ENCODE measurements at places on chromosomes 12 and 14.

- DNase-seq, result no peak
Measured at GRCh38 chr14:95195031-95195430, 37.7 kb upstream of the DICER1 start.

DNA sequence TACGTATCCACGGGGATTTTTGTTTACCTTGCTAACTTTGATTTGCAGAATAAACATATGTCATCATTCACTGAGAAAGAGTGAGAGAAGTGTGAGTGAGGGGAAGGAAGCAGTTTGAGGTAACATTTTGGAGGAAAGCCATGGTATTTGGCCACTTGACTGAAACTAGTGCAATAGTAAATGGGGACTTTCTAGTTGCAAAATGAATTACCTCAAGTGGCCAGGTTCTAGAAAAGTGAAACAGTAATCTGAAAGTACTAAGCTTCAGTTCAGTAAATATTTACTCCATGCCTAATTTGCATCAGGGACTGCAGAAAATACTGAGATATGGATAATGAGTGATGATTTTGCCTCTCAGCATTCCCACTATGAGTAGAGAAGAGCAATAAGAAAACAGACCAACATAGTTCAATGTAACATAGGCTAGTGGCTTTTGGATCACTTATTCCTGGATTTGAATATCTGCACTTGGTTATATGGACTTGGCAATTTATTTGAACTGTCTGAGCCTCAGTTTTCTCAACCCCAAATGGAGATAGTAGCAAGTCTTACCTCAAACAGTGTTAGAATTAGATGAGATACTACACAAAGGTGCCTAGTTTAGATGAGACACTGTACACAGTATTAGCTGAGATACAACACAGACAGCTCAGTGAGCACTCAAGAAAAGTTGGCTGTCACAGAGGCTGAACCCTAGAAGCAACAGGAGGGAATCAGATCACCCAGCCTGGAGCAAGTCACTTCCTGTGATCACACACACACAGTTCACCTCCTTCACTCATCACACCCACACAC is 439.1 kb downstream of the NPAS3 start:
- DNase-seq, result no peak

DNA sequence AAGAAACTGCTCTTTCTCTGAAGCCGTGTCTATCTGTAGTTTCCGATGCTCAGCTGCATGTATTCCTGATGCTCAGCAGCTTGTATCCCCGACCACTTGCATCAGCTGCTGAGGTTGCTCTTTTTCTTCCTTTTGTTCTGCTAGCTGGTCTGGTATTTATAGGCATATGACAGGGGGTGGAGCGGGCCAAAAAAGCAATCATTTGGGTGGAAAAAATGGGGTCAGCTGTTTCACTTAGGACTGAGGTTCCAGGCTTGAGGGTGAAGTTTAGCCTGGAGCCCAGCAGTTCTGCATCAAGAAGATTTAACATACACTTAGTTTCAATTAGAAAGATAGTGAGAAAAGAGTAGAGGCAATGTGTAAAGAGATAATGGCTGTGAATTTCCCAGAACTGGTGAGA is 23.6 kb upstream of the AMN1 start:
- DNase-seq, result no peak

GRCh38 chr12:10115890-10116289 is 14.1 kb downstream of the CLEC7A start:
- DNase-seq, result no peak

GRCh38 chr12:70671698-70672097 is 34.5 kb upstream of the PTPRB start:
- no peak for DNase-seq

DNA sequence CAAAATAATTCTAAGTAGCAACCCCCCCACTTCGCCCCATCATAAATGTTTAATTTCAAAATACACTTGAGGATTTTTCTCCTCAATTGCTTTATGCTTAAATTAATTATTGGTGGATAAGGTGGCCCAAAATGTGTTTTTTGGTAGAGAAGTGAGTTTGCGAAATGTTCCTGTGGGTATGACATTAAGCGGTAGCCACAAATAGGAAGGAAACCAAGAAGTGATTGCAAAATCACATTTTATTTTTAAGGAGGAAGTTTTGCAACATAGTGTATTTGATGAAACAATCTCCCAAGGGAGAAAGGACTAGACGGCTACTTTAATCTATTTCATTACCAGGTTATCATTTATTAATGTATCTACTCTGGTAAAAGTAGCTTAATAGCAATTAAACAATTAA is 25.5 kb downstream of the SLC25A3 start:
- DNase-seq, result no peak

DNA sequence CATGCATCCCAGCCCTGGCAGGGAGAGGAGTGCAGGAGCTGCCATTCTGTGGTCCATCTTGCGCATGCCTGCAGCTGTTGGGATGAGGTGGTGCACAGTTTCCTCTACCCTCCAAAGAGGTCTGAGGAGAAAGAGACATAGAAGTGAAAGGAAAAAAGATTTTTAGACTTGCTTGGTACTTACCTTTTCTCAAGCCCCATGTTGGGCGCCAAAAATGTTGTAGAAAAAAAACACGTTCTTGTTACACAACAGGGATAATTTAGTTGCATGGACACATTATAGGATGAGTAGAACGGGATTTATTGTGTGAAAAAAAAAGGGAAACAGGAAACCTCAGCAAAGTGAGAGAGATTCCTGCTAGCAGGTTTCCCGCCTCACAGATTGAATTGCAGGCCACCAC is 244.4 kb upstream of the GARIN2 start:
- no peak for DNase-seq

- DNase-seq, result no peak
Measured at GRCh38 chr12:131087302-131087818, 133.7 kb downstream of the ADGRD1 start.

- no peak for DNase-seq
Measured at GRCh38 chr14:104284636-104285507, 146.5 kb downstream of the KIF26A start.

- DNase-seq, result no peak
Measured at GRCh38 chr12:43108656-43109055, 443.3 kb downstream of the ADAMTS20 start.

DNA sequence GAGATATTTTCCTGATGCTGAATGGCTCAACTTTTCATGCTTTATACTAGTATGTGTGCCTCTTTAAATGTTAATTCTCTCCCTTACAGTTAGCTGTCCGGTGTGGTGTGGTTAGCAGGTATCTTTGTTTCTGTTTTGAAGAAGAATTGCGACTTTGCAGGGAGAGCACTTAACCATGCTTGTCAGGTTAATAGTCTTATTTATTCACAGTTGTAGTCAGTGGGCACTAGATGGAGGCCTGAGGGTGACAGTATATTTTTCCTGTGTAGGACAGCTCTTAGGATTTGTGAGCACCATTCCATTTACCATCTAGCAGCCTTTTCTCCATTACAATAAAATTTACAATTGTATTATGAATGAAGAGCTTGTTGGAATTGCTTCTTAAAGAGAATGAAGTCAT is 34.9 kb downstream of the PDE3A start:
- no peak for DNase-seq

GRCh38 chr12:64835901-64836300 is 11.5 kb downstream of the TBC1D30 start:
- DNase-seq, result no peak

- DNase-seq, result no peak
Measured at GRCh38 chr12:126617312-126617711, 1552.1 kb downstream of the AACS start.

- DNase-seq, result no peak
Measured at GRCh38 chr14:102203382-102203781, 63.7 kb downstream of the WDR20 start.

GRCh38 chr12:7877420-7877819 is 4.7 kb upstream of the SLC2A14 start:
- no peak for DNase-seq

GRCh38 chr12:4809013-4809448 is 88.8 kb downstream of the GALNT8 start:
- peak; percentile 56 for DNase-seq

DNA sequence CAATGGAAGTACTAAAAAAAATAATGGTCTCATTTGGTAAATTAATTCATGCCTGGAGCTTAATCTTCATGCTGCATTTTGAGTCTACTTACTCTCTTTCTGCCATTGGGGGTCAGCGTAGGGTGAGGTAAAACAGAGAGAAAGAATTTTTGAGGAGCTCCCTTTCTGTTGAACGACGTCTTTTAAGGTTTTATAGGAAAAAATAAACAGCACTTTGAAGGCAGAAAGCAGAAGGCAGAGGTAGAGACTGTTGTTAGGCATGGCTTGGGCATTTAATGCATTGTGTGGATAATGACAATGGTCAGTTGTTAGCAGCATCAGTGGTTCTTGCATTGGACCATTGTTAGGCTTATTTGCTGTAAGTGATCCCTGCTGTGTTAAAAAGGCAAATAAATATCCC is 557.2 kb upstream of the STXBP6 start:
- no peak for DNase-seq

- DNase-seq, result no peak
Measured at GRCh38 chr12:111193496-111193895, 175.4 kb downstream of the PHETA1 start.

GRCh38 chr14:81826081-81826480 is 292.4 kb upstream of the SEL1L start:
- DNase-seq, result no peak

- peak; percentile 34 for DNase-seq
Measured at GRCh38 chr12:132827763-132828703, 636 bp downstream of the GOLGA3 start.

GRCh38 chr12:11719678-11720099 is 70.2 kb downstream of the ETV6 start:
- DNase-seq, result peak; percentile 56

- no peak for DNase-seq
Measured at GRCh38 chr12:118743896-118744700, 237.2 kb upstream of the SRRM4 start.

DNA sequence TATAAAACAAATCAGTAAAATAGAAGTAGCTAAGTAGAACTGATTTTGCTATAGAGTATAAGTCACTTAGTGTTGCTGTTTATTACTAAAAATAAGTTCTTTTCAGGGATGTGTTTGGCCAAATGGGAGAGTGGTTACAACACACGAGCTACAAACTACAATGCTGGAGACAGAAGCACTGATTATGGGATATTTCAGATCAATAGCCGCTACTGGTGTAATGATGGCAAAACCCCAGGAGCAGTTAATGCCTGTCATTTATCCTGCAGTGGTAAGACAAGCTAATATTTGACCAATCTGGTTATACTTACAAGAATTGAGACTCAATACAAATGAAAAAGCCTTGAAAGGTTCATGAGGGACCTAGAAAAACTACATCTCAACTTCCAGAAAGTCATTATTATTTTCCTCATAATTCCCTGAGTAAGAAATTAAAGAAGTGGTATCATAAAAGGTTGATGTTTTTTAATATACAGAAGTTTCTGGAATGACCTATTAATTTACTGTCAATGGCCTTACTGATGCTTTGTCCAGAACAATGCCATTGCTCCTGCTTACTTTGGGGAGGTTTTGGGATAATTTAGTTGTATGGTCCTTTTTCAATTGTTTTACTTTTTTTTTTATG is 1.9 kb downstream of the LYZ start:
- DNase-seq, result no peak

DNA sequence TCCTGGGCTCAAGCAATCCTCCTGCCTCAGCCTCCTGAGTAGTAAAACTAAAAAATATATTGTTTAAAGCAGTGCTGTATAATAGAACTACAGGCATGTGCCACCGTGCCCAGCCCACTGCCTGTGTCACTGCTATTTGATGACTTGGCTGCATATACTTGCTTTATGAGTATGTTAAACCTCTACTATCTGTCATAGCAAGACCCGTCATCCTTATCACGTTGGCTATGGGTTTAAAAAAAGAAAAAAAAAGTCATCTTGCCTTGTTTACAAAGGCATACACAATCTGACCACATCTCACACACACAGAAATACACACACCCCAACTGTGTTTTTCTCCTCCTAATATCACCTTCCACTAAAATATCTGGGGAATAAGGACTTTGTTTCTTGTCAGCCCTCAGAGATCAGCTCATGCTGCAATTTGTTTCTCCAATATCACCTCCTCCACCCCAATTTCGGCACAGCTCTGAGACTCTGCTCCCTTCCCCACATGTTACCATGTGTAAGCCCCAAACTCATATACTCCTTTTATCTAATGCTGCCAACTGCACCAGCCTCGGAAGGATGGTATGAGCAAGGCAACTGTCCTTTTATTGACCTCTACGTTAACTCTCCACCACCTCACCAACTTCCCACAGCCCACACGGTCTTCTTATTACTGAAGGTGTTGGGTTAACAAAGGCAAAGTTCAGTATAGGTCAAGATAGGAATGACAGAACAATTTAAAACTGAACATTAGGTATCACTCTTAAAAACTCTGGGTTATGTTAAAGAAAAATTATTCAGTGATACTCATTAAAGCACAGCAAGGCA is 802 bp upstream of the TMPRSS12 start:
- DNase-seq, result no peak

DNA sequence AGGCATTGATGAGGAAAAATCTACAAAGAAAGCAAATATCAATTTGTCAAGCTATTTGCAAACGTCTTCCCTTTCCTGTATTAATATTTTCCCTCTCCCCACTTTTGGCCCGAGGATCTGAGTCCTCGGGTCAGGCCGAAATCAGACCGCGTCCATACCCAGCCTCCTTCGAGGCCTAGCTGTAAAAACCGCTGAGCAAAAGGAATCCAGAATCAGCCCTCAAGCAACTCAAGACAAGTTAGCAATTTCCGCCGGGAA is 353 bp upstream of the MAPK1IP1L start:
- no peak for DNase-seq

DNA sequence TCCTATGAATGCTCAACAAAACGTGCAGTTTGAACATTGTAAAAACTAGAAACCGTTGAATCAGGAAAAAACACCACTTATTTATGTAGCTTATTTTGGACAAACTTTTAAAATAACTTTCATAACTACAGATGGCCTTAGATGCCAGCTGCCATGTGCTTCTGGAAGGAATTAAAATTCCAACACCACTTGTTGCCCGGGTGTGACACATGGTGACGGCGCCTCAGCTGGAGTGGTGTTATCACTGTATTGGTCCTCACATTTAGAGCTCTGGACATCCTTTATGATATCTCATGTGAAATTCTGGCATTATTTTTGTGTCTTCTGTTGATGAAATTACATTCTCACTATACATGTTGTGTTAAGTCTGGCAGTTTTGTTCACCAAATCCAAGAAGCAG is 211.0 kb downstream of the IPO8 start:
- DNase-seq, result no peak

GRCh38 chr12:54680374-54680773 is 32.2 kb upstream of the DCD start:
- DNase-seq, result peak; percentile 12

DNA sequence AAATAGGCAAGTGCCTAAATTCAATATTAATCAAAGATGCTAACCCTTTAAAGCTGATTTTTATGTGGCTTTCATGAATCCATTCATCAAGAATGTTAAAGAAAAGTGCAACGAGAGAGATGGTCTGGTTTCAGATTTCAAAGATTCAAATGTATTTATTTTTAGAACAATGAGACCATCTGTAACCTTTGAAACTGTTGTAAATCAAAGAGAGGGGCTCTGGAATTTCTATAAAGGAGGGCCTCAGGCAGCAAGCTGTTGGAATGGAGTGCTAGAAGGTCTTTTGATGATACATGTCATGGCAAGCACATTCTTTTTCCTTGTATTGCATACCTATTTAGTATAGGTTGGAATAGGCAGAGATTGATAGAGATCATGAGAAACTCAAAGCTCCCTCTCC is 433.0 kb downstream of the LRIG3 start:
- DNase-seq, result no peak

- DNase-seq, result no peak
Measured at GRCh38 chr14:35959835-35960234, 133.7 kb downstream of the BRMS1L start.

- DNase-seq, result peak; percentile 66
Measured at GRCh38 chr12:1591034-1591433, 3.3 kb downstream of the FBXL14 start.
